ENCODE measurements at places on chromosomes 7 and 10.

- DNase-seq, result no peak
Observed at GRCh38 chr10:75095631-75096030, 15.8 kb upstream of the SAMD8 start.

DNA sequence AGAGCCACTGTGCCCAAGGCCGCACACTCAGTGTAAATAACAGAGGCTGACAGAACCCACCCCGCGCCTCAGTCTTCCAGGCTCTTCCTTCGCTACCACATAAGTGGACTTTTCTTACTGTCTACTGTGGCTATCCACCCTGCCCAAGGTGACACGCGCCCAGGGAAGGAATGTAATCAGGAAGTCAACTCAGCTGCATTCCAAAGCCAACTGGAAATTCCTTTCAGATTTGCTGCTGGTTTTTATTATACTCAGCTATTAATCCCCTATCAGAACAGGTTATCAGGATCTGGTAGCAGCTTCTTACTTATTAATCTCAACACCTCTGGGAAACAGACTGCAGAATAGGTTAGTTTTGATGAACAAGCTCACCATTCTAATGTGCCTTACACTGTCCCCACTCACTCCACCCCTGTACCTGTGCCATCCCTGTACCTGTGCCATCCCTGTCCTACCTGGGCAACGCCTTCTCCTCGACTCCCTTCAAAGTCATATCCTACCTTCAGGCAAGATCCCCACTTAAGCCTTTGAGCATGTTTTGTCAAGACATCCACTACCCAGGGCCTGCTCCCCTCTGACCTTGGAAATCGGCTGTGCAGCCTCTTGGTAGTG, 90.7 kb downstream of the NHLRC2 start:
- DNase-seq, result no peak

DNA sequence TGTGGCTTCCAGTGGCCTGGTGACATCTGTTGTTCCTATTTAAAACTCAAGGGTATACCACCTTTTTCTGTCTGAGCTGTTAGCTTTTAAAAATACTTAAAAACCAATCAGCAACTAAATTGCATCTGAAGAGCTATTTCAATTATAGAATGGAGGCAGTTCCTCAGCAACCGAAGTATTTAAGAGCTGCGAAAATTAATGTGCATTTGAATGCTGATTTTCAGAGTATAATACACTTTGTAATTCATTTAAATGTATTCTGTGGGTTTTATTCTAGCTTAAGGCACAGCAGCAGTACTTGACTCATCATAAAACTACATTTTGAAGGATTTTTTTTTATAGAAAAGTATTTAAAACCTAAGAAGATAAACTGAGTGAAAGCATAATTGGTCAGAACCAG, 404.9 kb upstream of the PRKCQ start:
- no peak for DNase-seq

DNA sequence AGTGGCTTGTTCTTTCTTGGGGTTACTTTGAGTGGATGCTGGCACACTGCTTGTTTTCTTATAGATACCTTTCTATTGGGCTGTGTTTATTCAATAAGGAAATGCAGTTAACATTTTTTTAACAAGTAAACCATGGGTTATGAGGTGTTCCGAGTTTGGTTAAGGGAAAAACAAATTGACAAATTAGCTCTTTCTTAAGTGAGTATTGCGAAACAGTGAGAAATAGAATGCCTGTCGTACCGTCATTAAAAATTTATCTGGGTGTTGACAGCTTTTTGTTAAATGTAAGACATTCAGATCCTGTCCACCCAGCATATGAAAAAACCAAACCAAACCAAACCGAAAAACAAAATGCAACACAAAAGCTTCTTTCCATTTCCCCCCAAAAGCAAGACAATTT, 6.2 kb downstream of the CUX1 start:
- no peak for DNase-seq

- DNase-seq, result no peak
Observed at GRCh38 chr7:112116894-112117293, 89.3 kb downstream of the DOCK4 start.

DNA sequence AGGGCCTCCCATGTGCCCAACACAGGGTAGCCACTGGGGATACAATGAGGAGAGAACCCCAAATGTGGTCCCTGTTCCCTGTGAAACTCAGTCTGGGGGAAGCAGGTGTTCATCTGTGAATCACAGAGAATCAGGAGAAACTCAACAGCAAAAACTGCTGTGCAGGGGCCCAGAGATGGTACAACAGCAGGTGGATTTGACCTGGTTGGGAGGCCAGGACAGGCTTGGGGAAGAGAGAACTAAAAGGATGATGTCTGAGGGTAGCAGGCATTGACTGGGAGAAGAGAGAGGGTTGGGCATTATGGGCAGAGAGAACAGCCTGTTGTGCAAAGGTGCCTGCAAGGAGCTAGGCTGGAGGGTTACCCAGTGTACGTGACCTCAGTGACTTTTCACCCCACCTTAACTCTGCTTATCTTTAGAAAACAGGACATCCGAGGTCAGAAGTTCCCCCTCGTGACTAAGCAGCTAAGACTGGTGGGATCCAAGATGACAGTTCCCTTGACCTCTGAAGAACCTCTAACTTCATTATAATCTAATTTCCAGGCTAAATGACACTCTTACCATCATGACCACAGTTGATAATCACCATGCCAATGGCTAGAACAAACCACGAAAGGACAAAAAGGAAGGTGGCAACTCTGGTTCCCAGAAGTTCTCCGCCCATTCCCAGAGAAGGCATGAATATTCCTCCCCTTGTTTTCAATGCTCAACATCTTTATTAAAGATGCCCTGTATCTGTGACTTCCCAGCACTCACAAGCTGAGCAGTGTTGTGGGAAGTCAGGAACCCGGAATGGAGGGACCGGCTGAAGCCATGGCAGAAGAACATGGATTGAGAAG, 5.1 kb upstream of the ADAMTS14 start:
- DNase-seq, result no peak

DNA sequence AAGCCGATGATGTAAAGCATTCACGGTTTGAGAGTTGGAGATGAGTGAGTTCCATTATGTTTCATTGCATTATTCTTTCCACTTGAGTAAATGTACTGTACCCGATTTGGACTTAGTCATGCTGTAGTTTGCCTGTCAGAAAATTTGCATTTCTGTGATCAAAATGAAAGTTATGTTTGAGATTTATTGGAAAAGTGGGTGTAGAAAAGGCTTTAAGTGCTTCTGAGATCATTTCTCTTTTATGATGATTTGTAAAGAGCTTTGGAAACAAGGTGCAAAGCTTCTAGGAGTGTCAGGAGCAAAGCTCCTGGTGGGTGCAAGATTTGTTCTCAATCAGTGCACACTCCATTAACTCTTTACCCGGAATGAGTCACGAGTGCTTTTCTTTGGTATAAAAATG, 204.1 kb upstream of the POM121L12 start:
- no peak for DNase-seq

GRCh38 chr10:113047605-113047962, 97.5 kb downstream of the TCF7L2 start:
- DNase-seq, result no peak

- DNase-seq, result no peak
Observed at GRCh38 chr10:5942001-5942400, 35.3 kb downstream of the IL15RA start.
